ENCODE measurements at places on chromosomes 6 and 20.
A peak's percentile ranks its signal among the peaks of the same experiment; 100 is the strongest.

DNA sequence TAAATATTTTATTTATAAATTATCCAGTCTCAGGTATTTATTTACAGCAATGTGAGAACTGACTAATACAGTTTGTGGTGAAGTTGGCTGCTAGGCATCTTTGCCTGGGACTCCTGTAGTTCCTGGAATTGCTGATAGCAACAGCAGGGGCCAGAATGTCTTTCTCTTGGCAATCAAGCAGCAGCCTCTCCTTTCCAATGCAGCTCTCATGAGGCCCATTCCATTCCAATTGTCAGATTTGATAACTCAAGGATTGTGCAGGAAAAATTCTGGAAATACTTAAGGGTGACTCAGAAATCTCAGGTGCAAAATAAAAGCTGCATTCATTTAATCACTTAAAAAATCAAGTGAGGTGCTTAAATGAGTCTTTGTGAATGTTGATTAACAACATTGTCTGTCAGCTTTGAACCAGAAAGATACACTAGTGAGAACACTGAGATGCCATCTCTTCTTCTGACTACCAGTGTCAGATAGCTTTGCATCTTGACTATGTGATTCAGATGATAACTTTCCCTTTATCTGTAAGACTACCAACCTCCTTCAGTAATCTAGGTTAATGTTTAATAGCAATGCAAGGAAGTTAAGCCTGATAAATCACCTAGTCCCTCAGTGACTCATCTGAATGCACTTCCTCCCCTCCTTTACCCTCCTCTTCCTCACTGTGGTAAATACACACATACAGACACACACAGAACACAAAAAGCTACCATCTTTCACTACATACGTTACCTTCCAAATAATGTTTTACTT, 32.1 kb upstream of the COL21A1 start:
- no peak for DNase-seq

GRCh38 chr6:142325111-142325510, 23.3 kb downstream of the ADGRG6 start:
- DNase-seq: no peak

DNA sequence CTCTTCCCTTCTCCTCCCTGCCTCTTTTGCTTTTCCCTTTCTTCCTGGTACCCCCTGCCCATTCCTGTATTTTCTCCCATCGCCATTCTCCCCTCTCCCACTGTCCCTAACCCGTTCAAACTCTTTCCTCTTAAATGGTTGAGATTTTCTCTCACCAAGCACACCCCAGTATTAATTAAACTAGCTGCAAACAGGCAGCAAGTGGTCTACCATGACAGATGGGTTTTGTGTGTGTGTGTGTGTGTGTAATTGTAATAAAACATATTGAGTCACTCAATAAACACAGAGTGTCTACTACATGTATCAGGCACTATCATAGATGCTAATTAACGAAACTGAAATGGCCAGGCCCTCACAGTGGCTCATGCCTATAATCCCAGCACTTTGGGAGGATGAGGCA, 6.7 kb downstream of the RAET1E start:
- no peak for DNase-seq

GRCh38 chr6:97198046-97198565, 84.9 kb downstream of the MMS22L start:
- DNase-seq: no peak

GRCh38 chr6:18323935-18324705, 59.8 kb upstream of the DEK start:
- DNase-seq: peak; percentile 72

GRCh38 chr6:110897433-110897832, 22.8 kb downstream of the AMD1 start:
- DNase-seq: no peak

DNA sequence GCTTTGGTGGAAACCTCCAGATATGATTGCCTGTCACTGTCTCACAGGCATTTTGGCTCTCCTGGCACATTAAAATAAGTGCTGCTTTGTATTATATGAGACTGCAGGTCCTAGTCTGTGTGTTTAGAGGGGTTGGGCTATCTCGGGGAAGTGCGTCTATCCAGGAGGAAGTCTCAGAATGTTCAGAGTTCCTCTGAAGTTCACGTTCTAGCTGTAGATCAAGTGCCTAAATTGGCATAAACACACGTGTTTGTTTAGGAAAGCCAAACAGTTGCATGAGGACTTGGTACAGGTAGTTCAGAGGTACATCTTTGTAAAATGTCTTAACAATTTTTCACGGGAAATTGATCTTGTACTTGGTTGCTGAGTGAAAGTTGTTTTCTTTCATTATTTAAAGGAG, 36.4 kb upstream of the SLC22A1 start:
- no peak for DNase-seq

GRCh38 chr6:43851204-43851865, 81.3 kb downstream of the VEGFA start:
- no peak for DNase-seq

GRCh38 chr20:12928755-12929401, 79.9 kb upstream of the SPTLC3 start:
- no peak for DNase-seq

- no peak for DNase-seq
Measured at GRCh38 chr6:76220805-76221204, 148.3 kb upstream of the IMPG1 start.

GRCh38 chr20:53444401-53445149, 149.1 kb downstream of the ZNF217 start:
- DNase-seq: no peak

DNA sequence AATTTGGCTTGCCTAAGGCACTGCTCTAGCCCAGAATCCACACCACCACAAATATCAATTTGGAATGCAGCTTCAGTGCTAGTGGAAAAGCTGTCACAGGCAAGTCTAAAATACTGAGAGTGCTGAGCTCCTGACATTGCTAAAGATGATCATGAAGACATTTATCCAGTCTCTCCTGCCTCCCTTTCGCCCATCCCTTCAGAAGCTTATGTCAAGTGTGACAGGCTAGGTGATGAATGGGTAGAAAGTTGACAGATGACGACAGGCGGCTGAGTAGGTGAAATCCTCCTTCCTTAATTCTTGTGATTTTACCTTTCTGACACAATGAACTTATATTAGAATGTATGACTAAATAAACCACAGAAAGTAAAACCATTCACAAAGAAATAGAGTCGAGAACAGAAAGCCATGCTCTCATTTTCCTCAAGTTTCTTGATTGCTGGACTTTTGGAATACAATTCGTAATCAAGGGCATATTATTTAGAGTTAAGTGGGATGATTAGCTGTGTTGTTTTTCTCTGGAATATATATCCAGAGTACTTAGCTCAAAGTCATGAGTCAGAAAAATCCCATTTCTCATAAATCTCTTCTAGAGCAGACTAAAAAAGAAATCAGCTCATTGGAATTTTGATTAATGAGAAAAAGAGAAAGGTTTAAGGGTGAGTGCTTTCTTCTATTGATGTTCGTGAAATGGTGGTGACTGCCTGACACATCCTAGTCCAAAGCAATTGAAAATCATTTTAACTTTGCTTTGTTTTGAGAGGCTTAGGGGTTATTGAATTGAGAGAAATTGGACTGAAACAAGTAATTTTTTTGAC, 1228.2 kb upstream of the CITED2 start:
- DNase-seq: no peak

DNA sequence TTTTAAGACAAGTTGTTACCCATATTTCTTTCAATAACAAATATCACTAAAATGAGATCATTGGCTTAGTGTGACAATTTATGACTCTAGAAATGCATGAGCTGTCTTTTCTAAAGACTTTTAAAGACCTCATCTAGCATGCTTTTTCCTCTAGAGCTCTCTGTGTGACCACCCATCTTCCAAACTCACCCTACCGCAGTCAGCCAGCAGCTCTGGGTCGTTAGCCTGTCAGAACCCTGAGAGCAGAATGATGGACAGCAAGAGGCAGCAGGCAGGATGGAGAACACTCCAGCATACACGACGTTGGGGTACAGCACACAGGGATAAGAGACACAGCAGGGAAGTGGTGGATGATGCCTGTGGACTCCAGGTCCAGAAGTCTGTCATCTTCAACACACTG, 45.1 kb upstream of the TBX18 start:
- no peak for DNase-seq

- DNase-seq: no peak
Measured at GRCh38 chr20:50310673-50311051, 120.0 kb downstream of the CEBPB start.

DNA sequence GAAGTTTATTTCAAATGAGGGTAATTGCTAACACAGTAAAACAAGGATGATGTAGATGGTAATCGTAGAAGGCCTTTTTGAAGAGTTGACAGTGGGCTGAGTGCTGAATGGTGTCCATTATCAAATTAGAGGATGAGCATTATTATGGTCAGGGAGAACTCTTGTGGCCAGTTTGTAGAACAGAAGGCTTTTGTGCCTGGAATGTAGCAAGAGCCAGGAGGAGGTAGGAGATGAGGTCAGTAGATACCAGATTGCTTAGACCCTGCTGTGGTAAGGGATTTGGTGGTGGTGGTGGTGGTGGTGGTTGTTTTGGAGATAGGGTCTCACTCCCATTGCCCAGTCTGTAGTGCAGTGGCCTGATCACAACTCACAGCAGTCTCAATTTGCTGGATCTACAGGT, 6.2 kb downstream of the CSE1L start:
- no peak for DNase-seq

DNA sequence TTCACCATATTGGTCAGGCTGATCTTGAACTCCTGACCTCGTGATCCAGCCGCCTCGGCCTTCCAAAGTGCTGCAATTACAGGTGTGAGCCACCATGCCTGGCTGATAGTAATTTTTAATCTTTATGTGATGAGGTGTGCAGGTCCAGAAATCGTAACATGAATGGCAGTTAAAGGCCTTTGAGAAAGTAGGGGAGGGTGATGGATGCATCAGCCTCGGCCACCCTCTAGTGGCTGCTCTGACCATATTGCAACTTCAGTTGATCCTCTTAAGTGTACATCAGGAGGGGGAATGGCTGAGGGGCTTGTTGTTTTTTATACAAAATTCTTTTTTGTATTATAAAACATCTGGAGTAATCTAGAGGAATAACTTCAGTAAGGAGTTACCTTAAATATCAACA, 193.0 kb downstream of the ZFAND3 start:
- DNase-seq: peak; percentile 25

- no peak for DNase-seq
Measured at GRCh38 chr20:23265226-23265625, 85.4 kb upstream of the NXT1 start.

- peak; percentile 43 for DNase-seq
Measured at GRCh38 chr6:105263685-105264610, 84.1 kb upstream of the POPDC3 start.

GRCh38 chr6:131231103-131231502, 95.8 kb downstream of the AKAP7 start:
- no peak for DNase-seq

DNA sequence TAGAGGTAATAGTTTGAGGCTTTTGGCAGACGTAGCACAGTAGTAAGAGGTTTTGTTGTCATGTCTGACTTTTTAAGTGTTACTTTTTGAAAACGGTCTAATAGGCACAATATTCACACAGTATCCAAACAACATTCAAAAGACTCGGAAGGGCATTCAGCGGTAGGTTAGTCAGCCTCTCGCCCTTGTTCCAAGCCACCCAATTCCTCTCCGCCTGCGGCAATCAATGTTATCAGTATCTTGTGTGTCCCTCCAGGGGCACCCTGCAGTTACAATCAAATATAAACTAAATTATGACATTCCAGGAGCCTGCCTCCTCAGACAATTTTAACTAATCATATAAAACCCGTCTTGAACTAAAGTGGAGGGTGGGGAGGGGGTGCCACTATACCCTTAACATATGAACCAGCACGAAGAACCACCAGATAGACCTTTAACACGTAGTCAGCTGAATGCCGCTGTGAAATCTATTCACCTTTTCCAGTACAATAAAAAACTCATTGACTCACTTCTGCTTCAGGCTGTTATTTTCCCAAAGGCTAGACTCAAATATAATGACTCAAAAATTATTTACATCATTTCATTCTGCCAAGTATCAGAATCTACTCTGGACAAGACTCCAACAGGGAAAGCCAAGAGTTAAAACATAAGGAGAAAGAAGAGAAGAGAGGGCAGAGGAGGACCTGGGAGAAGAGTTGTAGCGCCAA, 1.6 kb downstream of the TENT5A start:
- no peak for DNase-seq

DNA sequence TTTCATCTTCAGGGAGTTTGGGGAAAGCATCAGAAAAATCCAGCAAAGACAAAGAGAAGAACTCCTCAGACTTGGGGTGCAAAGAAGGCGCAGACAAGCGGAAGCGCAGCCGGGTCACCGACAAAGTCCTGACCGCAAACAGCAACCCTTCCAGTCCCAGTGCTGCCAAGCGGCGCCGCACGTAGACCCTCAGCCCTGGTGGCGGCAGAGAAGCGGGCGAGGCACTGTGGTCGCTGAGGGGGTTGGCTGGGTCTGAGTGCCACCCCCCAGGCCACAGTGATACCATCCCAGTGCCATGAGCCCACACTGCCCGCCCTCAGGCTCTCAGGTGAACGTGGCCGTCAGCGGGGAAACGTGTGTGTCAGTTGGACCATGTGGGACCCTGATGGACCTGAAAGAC, 3.2 kb downstream of the MRGBP start:
- no peak for DNase-seq

GRCh38 chr6:79842376-79843040, 104.8 kb downstream of the ELOVL4 start:
- no peak for DNase-seq

DNA sequence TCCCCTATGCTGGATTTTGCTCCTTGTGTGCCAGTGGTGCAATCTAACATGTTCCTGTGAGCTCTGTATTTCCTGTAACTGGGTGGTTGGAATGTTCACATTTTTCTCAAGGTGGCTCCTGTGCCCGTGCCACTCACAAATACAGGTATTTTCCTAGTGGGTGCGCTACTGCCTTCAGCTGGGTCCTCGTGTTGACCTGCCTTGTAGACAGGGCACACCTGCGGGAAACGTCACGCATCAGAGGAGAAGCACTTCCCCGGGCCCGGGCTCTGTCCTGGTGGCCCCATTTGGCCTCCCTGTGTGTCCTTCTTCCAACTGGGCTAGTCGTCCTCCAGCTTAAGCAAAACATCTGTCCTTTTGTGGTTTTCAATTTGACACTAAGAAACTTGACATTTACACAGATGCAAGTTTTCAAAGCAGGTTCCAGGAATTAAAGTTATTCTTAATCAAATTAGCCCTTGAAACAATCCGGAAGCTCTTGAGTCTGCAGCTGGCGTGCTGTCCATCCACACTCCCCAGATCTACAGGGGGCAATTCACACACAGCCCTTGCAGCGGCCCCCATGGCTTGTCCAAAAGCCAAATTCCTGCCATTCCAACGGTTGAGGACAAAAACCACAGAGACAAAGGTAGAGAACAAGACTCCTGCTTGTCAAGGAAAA, 275.1 kb downstream of the CDC5L start:
- no peak for DNase-seq

DNA sequence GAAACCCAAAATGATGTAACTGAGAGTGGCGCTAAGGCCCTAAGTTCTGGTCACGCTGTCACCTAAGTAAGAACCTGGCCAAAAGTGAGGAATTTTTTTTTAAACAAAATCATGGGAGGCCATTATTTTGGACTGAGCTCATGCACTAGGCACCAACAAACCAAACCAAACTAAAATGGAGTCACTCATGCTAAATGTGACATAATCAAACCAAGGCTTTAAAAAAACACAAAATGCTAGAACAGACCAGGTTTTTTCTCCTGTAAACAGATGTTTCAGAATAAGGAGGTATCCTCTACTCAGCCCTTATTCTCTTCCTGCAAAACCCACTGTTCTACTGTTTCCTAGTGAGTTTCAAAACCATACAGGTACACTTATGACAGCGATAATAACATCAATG, 1.1 kb upstream of the C6orf89 start:
- no peak for DNase-seq
